ENCODE measurements at places on chromosomes 5 and 9.
A peak's percentile ranks its signal among the peaks of the same experiment; 100 is the strongest.

DNA sequence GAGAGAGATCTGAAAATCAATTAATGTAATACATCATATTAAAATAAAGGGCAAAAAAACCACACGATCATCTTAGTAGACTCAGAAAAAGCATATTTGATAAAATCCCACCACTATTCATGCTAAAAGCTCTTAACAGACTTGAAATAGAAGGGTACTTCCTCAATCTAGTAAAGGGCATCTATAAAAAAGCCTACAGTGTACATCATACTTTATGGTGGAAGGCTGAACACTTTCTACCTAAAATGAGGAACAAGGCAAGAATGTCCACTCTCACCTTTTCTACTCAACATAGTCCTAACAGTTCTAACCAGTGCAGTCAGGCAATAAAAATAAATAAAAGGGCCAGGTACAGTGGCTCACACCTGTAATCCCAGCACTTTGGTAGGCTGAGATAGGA is 38.9 kb downstream of the POLK start:
- DNase-seq = no peak

GRCh38 chr5:171390883-171391677 is 3.4 kb downstream of the NPM1 start:
- DNase-seq = peak; percentile 41

- no peak for DNase-seq
These were observed 77.7 kb upstream of the ADAMTS2 start for GRCh38 chr5:179422908-179423481.

DNA sequence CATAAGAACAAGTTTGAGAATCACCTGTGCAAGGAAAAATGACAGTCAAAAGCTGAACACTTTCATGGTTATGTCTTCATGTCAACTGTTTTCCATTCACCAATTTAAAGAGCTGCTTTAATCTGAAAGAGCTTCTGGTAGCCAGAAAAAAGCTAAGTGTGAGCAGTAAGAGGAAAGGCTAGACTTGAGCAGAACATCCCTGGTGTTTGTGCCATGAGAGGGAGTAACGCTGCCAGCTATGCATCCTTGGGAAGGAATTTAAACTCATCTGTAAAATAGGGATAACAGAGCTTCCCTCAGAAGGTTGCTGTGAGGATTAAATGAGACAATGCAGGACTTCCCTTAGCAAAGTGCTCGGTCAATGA is 193.7 kb downstream of the MAPKAP1 start:
- DNase-seq = no peak

DNA sequence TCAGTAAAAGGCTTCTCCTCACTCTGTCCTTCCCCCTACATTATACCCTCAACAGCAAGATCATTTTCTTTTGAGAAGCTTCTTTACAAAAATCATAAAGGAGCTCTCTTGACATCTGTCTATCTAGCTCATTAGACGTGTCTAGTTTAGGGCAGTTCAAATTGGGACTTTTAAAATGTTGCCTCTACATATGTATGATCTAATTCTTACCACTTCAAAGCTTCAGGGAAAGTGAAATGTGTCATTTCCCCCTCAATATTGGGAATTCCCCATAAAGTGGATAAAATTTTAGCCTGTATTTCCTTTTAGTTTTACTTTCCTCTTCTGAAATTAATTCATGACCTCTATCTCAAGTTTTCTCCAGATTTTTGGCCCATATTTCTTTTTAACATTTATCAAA is 323.7 kb downstream of the ARRDC3 start:
- DNase-seq = no peak

DNA sequence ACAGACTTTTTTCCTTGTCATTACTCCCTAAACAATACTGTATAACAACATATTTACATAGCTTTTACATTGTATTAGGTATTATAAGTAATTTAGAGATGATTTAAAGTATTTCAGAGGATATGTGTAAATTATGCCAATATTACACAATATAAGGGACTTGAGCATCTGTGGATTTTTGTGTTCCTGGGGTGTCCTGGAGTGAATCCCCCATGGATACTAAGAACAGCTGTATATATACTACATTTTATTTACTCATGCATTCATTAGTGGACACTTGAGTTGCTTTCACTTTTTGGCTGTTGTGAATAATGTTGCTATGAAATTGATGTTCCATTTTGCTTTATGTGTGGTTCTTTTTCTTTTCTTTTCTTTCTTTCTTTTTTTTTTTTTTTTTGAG is 348.8 kb downstream of the SH3GL2 start:
- no peak for DNase-seq

GRCh38 chr5:7894860-7895259 is 25.9 kb downstream of the MTRR start:
- DNase-seq = no peak

- no peak for DNase-seq
These were observed 132.4 kb downstream of the NPR3 start for GRCh38 chr5:32843531-32843895.

GRCh38 chr9:6787793-6788161 is 30.0 kb downstream of the KDM4C start:
- DNase-seq = no peak

- DNase-seq = no peak
These were observed 182.0 kb downstream of the CCDC192 start for GRCh38 chr5:127885176-127885575.

DNA sequence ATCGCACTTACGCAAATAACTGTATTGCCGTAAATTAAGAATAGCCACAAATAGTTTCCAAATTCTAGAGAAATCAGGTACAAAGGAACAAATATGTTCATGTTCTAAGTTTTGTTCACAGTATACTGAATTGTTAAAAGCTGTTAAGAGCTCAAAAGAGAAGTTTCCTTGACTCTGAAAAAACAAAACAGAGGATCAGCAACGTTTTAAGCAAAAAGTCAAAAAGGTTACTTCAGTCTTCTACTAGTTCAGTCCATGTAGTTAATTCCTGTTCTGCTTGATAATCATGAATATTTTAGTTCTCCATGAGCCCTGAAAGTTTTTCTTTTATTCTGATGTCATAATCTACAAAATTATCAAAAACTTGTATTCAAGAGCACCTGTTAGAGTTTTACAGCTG is 128.6 kb upstream of the MAST4 start:
- no peak for DNase-seq

DNA sequence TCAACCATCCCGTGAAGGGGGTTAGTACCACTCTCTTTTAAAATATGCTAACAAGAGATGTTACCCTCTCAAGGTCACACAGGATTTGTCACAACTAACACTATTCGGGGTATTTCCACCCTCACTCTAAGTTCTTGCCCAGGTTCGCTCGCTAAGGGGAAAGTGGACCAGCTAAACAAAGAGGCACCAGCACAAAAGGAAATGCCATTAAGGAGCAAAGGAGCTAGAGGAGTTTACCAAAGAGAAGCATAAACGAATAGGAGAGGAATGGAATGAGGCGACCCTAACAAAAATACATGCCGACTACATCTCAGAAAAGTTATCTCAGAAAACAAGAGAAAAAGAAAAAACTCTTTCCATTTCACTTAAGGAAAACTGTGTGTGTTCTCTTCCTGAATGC is 170.9 kb downstream of the DCP2 start:
- DNase-seq = no peak

- DNase-seq = no peak
These were observed 102.5 kb downstream of the TLE4 start for GRCh38 chr9:79674052-79674777.

DNA sequence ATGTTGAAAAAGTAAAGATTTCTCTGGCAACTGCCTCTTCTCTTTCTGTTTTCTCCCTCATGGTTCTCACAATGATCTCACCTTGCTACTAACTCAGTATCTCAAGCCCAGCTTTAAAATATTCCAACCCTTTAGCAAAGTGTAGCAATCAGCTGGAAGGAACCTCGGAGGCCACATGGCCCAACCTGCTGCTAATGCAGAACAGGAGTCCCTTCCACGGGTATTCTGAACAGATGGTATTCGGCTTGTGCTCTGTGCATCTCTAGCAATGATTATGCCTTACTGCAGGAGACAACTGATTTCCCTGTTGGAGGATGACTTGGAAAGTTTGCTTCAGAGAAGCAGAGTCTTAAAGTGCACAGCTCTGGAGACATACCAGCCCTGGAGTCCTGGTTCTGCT is 151.8 kb upstream of the PPP1R2B start:
- no peak for DNase-seq

DNA sequence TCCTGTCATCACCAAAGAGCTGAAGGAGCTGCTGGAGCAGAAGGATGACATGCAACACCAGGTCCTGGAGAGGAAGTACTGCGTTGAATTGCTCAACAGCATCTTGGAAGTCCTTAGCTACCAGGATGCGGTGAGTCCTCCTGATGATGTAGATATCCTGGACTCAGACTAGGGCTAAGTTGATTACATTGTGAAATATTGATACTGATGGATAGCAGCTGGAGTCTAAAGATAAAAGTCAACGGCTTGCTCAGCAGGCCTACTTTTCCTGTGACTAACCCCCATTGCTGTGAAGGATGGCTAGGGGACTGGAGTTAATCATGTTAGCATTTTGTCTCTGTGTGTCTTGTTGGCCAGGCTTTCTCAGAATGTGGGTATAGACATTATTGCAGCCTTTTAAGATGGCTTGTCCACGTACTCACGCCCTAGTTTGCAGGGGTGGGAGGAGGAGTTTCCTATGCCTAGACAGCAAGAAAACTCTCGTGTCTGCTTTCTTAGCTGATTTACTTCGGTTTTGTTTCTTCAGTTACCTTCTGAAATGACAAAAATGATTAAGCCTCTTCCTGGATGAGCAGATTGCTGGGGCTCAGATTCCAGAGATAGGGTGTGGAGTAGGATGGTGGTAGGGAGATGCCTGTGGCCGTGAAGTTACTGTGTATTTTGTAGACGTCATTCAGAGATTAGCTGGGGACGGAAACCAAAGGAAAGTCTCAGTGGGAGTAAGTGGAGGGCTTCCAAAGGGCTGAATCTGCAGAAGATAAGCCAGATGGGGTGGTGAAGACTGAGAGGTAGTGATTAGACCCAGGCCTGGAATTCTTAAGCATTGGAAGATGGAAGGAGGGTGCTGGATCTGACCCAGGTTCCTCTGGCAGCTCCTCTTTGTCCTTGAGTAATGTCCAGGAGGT is 166.3 kb downstream of the DOCK2 start:
- no peak for DNase-seq

- DNase-seq = no peak
These were observed 169.5 kb upstream of the POC5 start for GRCh38 chr5:75886706-75887105.

DNA sequence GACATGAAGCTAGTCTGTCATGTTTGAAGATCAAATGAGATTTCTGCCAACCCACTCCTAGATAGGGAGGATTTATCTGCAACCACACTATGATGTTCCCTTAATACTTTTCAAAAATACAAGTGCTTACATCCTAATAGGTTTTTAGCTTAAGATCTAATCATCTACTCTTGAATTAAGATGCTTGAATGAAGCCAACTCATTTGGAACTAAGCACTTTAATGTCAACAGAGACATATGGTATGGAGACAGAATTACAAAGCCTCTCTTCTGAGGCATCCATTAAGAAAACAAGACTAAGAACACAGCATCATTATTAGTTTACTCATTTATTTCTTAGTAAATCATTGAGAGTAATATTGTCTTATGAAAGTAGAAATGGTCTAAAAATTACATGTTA is 139.3 kb upstream of the NFIB start:
- no peak for DNase-seq

- DNase-seq = no peak
These were observed 385.2 kb downstream of the SPOCK1 start for GRCh38 chr5:137113939-137114338.

DNA sequence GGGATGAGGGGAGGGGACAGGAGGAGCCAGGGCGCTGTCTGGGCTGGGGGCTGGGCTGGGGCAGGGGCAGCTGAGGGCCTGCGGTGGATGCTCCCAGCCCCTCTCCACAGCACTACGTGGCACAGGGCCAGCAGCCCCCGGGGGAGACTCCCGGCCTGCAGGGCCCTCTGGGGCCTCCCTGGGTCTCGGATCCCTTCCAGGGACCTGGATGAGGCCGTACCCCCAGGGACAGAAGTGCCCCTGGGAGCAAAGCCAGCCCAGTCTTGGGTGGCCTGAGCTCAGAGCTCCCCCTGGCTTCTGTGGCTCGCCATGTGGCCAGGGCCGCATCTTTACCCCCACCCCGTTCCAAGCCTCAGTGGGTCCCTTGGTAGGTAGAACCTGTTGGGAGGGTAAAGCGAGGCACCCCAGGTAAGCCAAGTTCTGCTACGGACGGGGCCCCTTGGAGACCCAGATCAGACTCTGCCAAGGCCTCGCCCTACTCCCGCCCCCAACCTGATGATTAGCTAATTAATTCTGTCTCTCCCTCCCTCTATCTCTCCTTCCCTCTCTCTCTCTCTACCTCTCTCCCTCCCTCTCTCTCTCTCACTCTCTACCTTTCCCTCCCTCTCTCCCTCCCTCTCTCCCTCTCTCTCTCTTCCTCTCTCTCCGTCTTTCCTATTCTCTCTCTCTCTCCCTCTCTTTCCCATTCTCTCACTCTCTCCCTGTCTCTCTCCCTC is 24.3 kb downstream of the KCNT1 start:
- DNase-seq = no peak

DNA sequence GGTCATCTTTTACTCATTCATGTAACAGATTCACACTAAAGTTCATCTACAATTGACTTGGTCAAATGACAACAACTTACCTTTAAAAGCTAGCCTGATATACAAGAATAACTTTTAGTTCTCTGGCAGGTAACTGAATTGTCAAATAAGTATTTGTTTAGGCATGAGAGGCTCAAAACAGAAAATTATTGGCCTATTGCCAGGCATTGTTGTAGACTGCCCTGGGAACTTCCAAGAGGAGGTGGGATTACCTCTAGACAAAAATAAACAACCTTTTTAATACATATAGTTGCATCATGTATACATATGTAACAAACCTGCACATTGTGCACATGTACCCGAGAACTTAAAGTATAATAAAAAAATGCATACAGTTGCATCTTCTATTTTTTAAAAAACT is 18.2 kb upstream of the SLCO4C1 start:
- no peak for DNase-seq
